ENCODE measurements at places on chromosomes 12 and 14.
A peak's percentile ranks its signal among the peaks of the same experiment; 100 is the strongest.

DNA sequence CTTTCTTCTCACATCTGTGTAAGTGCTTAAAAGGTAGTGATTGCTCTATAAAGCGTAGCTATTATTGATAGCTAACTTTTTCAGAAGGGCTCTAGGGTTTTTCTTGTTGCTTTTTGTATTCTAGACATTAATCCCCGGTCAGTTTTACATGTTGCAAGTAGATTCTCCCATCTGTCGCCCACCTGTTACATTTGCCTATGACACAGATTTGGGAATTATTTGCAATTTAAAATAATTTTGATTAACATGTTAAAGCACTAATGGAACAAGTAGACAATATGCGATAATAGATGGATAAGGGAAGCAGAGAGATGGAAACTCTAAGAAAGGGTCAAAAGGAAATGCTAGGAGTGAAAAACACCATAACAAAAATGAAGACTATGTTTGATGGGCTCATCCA is 44.5 kb downstream of the DIO3 start:
- no peak for DNase-seq

GRCh38 chr12:106300761-106301160 is 1.8 kb upstream of the TCP11L2 start:
- no peak for DNase-seq

GRCh38 chr12:55320201-55320600 is 6.1 kb downstream of the OR6C1 start:
- no peak for DNase-seq

DNA sequence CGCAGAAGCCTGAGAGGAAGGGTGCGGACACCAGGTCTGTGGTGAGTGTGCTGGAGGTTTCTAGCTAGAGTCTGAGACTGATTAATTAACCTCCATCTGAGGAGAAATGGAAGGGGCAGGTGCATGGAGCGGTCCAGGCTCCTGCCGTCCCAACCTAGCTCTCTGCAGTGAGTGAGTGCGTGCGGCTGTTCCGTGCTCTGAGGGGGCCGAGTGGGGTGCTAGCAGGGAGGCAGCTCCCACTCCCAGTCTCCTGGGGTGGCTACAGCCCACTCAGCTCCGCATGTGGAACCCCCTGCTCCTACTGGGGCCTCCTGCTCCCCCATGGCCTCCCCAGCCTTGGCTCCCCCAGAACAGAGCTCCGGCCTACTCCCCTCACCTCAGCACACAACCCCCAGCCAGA is 2.9 kb downstream of the LRTM2 start:
- no peak for DNase-seq

DNA sequence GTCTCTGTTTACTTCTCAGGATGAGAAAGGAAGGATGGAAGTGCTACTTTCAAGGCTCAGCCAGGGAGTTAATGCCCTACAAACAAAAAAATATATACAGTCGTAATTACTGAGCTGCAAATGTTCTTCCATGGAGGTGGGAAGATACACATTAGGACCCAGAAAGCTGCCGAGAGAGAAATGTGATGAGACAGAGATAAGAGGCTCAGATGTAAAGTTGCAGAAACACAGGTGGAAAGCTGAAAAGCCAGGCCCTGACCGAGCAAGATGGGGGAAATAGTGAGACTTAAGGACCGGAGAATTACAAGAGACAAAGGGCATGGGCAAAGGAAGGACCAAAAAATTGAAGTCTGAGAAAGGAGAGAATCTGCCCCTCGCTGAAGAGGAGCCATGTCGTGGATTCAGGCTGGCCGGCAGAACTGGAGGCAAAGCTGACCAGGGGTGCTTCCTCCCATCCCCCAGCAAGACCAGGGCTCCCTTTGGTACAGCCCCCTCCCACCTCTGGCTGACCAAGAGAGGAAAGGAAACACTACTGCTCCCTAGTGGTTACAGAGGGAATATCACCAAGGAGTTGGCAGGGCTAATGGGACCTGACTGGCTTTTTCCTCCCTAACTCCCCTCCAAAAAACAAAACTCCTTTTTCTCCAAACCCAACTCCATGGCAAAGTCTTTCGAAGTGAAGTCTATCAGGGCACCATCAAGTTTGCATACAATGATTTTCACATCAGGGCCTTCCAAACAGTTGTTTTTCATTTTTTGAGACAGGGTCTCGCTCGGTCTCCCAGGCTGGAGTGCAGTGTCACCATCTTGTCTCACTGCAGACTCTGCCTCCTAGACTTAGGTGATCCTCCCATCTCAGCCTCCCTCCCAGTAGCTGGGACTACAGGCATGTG is 12.1 kb downstream of the ZFHX2 start:
- DNase-seq, result no peak

GRCh38 chr14:21399311-21399870 is 15.6 kb upstream of the SUPT16H start:
- DNase-seq, result no peak

DNA sequence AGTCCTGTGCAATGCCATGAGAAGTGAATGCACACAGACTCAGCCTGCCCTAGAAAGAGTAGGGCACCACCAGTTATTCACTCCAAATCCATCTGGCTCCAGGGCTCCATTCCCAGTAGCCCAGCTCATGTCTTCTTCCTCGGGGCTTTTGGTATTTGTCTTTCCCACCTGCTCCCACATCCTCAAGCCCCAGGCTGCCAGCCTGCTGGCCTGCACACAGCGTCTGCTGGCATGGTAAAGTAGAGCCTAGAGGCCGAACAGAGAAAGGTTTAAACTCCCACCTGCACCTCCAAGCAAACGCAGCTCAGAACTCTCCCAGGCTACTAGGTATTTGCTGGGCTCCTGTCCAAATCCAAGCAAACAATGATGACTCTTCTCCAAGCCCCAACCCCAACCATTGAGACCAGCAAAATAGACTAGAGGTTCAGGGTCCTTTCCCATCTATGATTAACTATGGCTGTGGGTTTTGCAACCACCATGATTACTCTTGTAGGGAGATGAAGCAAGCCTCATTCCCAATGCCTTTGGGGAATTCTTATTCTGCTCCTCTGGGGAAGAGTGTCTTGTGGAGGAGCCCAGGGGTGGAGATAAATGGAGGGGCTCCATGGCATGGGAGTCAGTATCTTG is 5.2 kb upstream of the VDR start:
- DNase-seq, result no peak

DNA sequence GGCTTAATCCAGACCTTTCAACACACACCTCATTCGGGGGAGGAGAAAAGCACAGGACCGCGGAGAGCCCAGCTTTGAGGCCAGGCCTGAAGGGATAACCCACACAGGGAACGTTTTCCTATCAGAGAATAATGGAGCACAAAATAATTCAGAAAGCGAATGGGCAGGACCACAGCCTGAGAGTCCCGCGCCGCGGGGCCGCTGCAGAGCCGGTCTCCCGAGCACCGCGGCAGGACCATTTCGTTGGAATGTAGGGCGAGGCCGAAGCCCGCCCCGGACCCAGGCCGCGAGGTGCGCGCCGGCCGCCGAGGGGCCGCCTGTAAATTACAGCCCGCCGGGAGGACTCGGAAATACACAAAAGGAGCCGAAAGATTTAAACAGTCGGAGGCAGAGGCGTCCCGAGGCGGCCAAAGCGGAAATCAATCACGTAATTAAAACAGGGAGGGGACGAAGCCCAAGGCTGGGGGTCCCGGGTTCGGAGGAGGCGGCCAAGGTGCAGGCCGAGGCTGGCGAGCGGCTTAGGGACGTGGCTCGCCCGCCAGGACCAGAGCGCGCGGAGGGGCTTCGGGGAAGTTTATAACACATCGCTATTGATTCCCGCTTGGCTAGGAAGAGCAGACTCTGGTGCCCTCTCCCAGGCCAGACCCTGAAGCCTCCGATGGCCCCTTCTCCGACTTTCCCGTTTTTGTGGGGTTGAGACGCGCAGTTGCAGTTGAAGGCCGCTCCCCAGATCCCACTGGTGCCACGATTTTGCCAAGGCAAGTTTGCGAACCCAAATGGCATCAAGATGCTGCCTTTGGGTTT is 6.3 kb upstream of the HOXC4 start:
- no peak for DNase-seq

DNA sequence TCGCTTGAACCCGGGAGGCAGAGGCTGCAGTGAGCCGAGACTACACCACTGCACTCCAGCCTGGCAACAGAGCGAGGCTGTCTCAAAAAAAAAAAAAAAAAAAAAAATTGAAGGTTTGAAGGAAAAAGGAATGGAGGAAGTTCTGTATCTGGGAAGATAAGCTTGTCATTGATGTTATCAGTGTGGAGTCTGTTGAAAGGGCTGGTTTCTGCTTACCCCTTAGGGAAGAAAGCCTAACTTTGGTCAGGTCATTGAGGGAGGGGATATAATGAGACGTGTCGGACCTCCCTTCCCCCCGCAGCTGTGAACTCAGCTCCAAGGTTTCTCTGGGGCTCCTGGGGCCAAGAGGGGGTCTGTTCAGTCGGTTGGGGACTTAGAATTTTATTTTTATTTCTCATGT is 16.4 kb downstream of the DAO start:
- DNase-seq, result no peak

DNA sequence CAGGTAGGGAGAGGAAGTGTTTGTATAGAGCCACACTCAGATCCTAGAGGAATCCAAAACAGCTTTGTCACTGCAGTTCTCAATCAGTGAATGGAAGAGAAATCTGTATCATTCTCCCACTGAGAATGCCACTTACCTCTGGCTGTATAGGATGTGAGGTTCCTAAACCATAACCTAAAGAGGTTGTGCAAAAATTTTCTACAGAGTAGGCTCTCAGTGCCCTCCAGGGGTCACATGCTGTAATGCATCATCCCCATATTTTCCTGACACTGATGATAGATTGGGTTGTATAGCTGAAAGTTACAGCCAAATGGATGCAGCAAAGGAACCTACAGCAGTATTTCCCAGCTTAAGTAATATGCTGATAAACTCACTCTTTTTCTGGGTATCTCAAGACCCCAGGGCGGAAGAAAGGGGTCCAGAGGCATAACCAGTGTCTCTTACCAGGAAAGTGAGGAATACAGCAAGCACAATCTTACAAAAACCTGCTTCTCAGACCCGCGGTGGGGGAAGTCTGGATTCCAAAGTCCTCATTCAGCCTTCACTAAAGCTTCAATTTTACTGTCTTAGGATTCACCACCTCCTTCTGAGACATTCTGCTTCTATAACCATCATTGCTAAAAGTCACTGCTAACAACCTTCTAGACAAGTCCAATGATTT is 3.8 kb downstream of the BCDIN3D start:
- no peak for DNase-seq

- no peak for DNase-seq
Observed at GRCh38 chr12:71475280-71475679, 35.7 kb downstream of the LGR5 start.

DNA sequence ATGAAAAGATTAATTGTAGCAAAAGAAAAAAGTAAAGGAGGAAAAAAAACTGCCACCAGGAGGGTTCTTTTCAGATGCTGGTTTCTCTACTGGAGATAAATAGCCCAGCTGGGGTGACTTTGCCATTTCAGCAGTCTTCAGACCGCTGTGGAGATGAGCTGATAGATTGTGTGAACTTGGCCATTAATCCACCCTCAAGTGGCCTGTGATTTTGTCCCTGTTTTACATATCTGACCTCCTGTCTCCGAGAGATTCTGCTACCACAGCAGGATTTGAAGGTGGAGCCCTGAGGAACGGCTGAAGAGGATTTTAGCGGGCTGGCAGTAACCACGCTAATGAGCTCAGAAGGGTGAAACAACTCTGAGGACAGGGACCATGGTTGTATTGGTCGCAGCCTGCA is 72.7 kb downstream of the WSCD2 start:
- no peak for DNase-seq

DNA sequence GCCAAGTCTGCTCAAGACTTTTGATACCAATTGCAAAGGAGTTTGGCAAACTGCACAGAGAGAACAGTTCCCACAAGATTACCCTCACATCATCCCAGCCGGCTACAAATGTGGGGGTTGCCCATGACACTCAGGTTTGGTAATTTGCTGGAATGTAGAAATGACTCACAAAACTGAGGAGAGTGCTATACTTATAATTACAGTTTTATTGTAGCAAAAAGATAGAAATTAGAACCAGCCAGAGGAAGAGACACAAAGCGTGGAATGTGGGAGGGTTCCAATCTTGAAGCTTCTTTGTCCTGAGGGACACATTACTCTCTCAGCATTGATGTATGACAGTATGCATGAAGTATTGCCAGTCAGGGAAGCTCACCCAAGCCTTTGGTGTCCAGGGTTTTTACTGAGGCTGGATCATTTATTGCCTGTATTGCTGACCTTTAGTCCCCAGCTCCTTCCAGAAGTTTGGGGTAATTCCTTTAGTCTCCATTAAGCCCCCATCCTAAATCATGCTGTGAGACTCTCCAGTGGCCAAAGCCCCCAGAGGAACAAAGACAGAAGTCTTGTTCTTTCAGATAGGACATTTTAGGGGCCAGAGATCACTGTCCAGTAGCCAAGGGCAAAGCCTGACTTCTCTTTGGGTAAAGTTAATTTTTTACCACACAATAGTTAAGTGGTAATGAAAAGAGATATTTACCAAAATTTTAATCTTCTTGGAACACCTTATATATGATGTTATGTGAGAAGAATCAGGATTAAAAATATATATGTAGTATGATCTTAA is 9.9 kb downstream of the TBK1 start:
- peak; percentile 90 for DNase-seq

- DNase-seq, result no peak
Observed at GRCh38 chr12:108237272-108237671, 101.8 kb downstream of the CMKLR1 start.

- no peak for DNase-seq
Observed at GRCh38 chr12:114682106-114682784, 1.7 kb downstream of the TBX3 start.

- DNase-seq, result peak; percentile 96
Observed at GRCh38 chr14:68585690-68586089, 207.2 kb downstream of the ZFP36L1 start.

GRCh38 chr12:95412482-95413311 is 61.3 kb upstream of the METAP2 start:
- DNase-seq, result peak; percentile 98

DNA sequence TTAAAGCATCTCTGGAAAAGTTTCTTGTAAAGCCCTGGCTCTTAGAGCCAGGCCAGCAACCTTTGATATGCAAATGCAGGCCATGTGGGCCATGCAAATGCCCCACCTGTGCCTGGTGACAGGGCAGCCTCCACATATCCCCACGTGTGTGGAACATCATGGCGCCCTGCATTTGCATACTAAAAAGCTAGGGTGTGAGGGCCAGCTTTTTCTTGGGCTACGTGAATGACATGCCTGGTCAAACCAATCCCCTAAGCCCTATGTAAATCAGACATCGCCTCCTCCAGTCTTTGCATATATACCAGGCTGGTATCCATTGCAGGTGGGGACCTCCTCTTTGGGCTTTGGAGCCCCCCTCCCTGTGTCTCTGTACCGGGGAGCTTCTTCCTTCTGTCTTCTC is 6.4 kb downstream of the CSRP2 start:
- no peak for DNase-seq

GRCh38 chr12:121005346-121005815 is 10.9 kb downstream of the C12orf43 start:
- no peak for DNase-seq

GRCh38 chr12:132886529-132887477 is 602 bp downstream of the CHFR start:
- DNase-seq, result no peak

- no peak for DNase-seq
Observed at GRCh38 chr12:96846293-96846692, 60.8 kb upstream of the NEDD1 start.

DNA sequence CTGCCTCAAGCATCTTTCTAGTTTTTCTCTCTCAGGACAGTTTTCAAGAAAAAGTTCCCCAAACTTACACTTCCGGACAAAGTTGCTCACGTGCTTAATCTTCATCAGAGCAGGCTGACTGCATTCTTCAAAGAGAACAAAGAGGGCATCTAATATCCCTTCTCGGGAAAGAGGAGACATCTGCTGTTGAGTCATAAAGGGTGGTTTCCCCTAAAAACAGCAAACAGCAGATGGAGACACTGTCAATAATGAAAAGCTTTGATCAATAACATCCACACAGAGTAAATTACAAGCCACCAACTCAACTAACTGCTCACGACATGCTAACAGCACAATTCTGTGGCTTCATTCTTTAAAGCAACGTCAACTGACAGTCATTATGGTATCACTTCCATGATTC is 8.1 kb downstream of the CIT start:
- no peak for DNase-seq

All from fibroblast of skin of left biceps (primary cell).